Cerebellar nuclear complex (tissue), 1 donor: ENCODE measurements at places on chromosomes 1 and 21.

DNA sequence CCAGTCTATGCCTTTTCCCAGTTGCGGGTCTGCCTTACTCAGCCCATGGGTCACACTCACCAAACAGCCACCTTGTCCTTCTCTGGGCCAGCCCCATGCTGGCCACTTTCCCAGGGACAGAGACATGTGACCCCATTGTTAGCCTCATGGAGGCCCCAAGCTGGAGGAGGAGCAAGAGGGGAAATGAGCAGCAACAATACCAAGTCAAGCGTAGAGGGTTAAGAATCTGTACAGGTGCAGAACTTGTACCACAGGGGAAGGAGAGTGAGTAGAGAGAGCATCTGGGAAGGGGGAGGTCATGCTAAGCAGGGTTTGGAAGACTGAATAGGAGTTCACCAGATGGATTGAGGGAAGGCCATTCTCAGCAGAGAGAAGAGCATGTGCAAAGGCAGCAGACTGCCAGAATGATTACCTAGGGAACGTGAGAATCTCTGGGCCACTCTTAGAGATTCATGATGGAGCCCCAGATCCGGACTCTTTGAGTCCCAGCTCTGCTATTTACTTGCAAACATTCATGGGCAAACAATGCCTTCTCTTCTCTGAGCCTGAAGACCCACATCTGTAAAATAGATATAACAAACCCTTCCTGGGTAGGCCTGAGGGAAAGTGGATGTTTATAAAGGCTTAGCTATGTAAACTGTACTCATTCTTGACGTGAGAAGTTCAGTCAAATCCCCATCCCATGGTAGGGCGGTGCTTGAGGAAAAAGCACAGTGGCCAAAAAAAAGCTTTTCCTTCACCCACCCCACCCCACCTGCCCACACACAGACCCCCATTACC, 2.8 kb upstream of the SLC2A1 start:
- no peak for DNase-seq

GRCh38 chr1:203116091-203116820, 11.3 kb upstream of the ADORA1 start:
- no peak for DNase-seq

DNA sequence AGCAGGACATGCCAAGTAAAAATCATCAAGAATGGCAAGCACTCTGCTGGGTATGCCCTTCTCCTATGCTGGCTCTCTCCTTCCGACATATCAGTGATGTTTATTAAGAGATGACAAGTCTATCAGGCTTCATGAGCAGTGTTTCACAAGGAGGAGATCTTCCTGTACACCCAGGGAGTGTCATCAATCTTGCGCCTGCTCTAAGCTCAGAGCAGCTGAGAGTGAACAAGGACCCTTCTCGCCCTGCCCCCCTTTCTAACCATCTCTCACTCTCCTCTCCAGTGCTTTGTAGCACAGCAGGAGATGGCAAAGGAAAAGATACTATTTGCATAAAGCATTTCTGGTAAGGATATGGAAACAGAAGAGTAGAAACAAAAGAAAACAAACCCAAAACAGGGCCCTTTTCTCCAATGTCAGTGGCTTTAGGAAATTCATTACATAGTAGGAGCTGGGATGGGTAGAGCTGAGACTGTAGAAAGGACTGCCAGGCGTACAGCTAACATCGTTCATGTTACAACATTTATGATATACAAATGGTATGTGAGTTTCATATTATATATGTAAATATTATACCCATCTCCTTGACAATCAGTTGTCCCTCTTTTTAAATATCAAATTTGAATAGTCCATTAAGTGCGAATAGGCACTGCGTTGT, 201.7 kb downstream of the NUF2 start:
- no peak for DNase-seq

- DNase-seq, result no peak
These were observed 60.8 kb upstream of the SLC35F3 start for GRCh38 chr1:233843525-233844204.

- no peak for DNase-seq
These were observed 37.1 kb upstream of the KANK4 start for GRCh38 chr1:62356257-62356835.

- no peak for DNase-seq
These were observed 211.6 kb downstream of the DSCAM start for GRCh38 chr21:40635391-40635790.

- DNase-seq, result no peak
These were observed at the start of gene CNR2 for GRCh38 chr1:23913212-23913880. Gene CNR2, minus strand, starts transcription at chr1:23913362. Its CDS starts 37,745 bp downstream, at chr1:23875617.

DNA sequence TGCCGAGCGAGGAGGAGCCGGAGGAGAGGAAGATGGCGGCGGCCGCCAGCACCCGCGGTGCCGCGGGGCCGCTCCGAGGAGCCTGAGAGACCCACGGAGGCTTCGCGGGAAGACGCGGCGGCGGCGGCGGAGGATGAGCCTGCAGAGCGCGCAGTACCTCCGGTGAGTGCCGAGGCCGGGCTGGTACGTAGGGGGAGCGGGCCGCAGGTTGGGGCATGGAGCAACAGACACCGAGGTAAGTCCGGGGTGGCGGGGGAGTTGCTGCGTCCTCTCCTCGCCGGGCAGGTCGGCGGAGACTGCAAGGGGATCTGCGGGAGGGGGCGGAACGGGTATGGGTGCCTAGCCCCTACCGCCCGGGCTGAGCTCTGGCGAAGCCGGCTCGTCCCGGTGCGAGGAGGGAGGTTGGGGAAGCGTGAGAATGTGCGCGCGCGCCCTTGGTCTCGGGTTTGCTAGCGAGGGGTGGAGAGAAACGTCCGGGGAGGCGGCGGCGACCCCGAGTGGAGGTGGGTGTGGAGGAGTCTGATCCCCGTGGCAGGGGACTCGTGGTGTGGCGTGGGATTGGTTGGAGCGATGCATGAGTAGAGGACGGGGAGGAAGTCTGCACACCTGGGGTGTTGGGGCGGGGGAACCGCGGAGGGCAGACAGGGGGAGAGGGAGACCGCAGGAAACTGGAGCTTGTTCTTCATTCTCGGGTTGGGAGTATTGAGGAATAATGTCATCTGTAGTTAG, at the start of gene SMG7:
Gene SMG7, plus strand, starts transcription at position 12 of the 729 bp plus-strand sequence. Its CDS starts 122 bp downstream, at position 134.
- DNase-seq, result no peak

GRCh38 chr1:86119214-86119764, 37.3 kb downstream of the COL24A1 start:
- no peak for DNase-seq

- no peak for DNase-seq
These were observed 36.7 kb downstream of the ATP2B4 start for GRCh38 chr1:203663294-203663693.

- no peak for DNase-seq
These were observed 40.5 kb downstream of the STPG1 start for GRCh38 chr1:24373044-24373443.

DNA sequence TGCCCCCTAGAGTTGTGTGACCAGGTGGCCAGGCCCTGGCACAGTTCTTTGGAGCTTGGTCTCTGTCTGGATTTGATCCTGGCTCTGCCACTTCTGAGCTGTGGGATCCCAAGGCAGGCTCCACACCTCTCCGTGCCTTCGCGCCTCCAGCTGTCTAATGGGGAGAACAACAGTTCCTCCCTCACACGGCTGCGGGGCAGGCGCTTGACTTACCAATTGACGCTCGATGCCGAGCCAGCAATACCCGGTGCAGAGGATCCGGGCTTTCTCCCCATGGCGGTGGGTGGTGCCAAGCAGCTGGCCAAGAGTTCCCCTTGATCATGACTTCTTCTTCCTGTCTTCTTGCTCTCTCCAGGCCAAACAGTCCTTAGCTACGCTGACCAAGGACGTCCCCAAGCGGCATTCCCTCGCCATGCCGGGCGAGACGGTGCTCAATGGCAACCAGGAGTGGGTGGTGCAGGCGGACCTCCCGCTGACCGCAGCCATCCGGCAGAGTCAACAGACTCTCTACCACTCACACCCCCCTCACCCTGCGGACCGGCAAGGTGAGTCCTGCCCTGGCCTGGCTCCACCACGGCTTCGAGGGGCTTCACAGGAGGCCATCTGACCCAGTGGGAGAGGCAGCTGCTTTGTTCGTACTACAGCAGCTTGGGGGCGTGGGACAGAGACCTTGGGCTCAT, 97.7 kb upstream of the TMEM51 start:
- no peak for DNase-seq

DNA sequence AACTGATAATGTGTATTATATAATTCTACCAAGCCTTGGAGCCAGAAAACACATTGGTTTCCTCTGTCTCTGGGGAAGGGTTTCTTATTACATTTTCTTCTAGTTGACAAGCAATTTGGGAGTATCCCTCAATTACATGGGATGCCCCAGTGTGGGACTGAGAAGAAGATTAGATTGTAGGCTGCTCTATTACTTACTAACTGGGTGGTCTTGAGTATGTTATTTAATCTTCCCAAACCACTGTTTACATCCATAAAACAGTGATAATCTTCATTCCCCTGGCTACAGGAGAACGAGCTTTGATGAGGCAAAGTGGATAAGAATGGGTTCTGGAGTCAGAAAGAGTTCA, 105.8 kb downstream of the TSEN15 start:
- DNase-seq, result no peak

DNA sequence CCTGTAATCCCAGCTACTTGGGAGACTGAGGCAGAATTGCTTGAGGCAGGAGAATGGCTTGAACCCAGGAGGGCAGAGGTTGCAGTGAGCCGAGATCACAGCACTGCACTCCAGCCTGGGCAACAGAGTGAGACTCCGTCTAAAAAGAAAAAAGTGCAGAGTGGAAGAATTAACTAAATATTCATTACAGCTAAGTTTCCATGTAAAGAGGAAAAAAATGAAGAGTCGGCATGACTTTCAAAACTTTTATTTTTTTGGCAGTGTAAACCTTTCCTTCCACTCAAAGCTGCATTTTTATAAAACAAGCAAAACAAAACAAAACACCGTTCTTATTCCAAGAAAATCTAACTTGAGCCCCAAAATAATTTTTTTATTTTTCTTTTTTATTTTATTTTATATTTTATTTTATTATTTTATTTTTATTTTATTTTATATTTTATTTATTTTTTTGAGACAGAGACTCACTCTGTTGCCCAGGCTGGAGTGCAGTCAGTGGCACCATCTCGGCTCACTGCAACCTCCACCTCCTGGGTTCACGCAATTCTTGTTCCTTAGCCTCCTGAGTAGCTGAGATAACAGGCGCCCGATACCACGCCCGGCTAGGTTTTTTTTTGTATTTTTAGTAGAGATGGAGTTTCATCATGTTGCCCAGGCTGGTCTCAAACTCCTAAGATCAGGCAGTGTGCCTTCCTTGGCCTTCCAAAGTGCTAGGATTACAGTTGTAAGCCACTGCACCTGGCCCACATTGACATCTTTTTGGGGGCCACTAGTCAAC, 62.9 kb downstream of the PACC1 start:
- no peak for DNase-seq

DNA sequence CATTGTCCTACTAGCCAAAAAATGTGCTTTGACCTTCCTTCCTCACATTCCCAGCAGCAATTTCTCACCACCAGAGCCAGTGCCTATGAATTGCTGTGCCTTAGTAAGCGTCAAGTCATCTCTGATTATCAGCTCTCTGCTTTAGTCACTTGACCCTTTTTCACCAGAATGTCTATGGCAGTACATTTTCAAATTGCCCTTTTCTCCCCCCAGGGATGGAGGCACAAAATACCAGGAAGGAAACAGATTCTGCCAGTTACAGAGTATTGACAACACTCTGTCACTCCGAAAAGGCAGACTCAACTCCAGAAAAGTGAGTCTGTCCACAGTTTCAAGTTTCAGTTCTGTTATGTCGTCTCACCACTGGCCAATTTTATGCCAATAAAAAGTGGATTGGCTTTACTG, 167.4 kb downstream of the TNFSF18 start:
- DNase-seq, result no peak

DNA sequence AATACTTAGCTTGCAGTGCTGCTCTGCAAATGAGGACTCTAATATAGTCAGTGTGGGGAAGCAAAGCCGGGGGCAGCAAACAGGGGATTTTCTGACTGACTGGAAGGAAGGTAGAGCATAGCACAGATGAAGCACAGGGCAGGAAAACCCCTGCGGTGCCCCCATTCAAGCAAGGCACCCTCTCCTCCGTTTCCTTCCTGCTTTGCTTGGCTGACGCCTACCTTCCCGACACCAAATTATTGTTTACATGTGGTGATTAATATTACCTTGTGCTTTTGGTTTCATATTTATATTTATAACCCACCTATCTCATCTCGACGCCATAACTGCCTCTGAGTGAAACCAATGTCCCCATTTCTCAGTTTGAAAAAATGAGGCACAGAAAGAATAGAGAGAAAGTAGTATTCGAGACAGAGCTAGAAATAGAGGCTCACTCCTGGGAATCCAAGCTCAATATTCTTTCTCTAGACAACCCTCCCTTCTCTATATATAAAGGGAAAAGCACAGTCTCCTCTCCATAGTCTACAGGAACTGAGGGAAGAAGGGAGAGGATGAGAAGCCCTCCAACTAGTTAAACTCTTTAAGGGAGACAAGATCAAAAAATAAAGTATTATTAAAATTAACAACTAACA, 41.3 kb downstream of the PIK3C2B start:
- no peak for DNase-seq

GRCh38 chr1:209752890-209753289, 3.0 kb upstream of the TRAF3IP3 start:
- DNase-seq, result no peak

DNA sequence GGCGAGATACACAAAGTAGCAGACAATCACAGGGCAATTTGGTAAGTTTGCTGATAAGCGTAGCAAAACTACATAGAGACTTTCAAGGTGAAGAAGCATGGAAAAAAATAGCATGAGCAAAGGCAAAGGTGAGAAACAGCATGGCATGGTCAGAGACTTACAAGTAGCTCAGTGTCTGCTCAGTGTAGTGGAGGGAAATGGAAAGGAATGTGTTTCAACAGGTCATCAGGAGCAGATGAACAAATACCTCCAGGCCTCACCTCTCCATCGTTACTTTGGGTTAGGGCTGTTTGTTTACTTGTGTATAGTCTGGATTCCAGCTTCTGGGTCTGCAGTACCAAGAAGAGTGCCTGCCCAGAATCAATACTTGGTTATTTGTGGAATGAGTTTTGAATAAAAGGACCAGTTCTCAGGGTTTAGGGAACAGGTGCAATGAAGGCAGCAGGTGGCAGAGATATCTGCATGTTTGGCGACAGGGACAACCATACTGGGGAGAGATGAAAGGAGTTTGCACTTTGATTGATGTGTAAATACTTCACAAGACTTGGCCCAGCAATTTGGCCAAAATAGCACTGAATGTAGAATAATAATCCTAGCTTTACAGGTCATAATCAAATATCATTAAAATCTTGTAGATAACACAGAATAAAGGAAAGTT, 97.0 kb upstream of the FGGY start:
- DNase-seq, result no peak

GRCh38 chr1:212975111-212975918, 25.0 kb downstream of the VASH2 start:
- DNase-seq, result no peak

- no peak for DNase-seq
These were observed 25.0 kb downstream of the PBX1 start for GRCh38 chr1:164583835-164584539.
